ENCODE measurements at places on chromosomes 1 and 21.

DNA sequence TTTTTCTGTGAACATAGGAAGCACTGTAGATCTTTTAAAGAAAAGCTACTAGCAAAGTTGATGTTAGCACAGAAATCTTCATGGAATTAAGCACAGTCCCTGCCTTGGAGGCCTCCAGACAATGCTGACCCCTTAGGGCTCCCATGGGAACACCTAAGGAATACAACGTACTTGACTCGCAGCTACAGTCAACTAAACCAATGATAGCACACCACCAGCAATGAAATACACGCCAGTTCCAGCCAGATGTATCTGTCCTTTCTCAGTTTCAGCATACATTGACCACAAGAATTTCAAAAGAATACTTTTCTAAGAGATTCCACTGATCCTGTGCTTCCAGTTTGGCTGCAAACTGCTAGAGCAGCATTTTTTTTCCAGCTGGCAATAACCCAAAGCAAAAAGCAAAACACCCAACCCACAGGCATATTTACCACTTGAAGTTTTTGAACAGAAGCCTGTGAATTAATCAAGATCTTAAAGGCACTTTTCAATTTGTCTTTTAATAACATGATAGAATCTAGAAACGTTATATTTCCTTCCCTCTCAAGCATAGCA lies 42.8 kb upstream of the KRTAP11-1 start:
- DNase-seq: no peak

DNA sequence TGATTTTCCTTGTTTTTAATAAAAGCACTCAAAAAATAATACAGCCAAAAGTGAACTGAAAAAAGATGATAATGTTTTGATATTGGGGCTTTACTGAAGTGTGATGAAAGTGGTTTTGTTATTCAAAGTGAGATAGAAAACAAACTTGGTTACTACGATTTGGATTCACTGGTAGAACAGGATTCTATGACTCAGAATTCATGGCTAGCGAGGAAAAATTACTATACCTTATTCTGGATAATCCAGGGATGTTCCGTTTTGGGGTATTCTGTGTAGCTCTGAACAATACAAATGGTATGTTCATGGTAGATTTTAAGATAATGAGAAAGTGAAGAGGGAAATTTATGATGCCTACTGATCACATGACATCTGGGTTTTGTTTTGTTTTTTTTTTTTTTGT lies 117.7 kb downstream of the NRDC start:
- no peak for DNase-seq

DNA sequence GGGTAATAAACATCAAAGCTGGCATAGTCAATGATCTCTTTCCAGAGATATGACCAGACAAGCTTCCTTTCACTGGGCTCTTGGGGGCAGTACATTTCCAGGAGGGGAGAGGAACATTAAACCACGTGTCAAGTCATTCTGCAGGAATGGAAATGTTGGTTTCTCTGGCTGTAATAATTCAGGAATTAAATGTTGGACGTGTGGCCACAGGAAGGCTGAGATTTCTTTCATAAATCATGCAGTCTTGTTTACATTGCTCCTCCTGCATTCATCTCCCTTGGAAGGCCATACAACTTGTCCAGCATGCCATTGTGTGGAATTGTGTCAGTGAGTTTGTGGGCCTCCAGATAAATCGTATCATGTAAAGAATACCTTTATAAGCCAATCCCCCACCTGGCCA lies 259.2 kb downstream of the ADGRL2 start:
- DNase-seq: no peak

GRCh38 chr1:2928366-2929325 lies 92.6 kb upstream of the ACTRT2 start:
- DNase-seq: no peak

- DNase-seq: no peak
Observed at GRCh38 chr1:153670257-153670858, 435 bp downstream of the ILF2 start.

GRCh38 chr1:157363660-157364140 lies 188.6 kb downstream of the FCRL5 start:
- DNase-seq: no peak

DNA sequence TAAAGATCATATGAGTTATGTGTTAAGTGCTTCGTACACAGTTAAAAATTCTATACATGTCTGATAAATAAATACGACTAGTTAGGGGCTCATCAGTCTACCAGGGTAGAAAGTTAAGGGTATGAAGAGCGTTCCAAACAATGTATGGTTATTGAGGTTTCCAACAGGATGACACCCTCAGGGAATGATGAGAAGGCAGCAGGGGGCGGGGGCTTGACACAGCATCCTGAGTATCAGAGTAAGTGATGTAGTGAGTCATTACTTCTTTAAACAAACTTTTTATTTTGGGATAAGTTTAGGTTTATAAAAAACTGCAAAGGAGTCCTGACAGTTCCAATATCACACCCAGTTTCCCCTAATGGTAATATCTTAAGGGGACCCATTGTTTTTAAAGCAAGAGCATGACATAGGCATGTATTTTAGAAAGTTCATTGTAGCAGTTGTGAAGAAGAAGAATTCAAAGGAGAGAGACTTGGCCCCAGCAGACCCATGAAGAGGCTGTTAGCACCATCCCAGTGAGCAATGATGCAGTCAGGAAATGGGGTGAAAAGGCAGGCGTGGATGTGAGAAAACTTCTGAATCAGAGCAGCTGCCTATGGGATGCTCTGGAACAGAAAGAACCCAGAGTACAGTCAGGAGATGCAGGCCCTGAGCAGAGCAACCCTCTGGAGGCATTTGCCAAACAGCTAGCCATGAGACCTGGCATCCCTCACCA lies 15.0 kb upstream of the PSMB2 start:
- no peak for DNase-seq

- DNase-seq: no peak
Observed at GRCh38 chr1:31562707-31563360, 13.5 kb upstream of the TINAGL1 start.

GRCh38 chr1:184745110-184745509 lies 9.5 kb downstream of the EDEM3 start:
- no peak for DNase-seq

- DNase-seq: no peak
Observed at GRCh38 chr1:220786337-220787068, at the start of gene MTARC1. TSS of gene MTARC1 (plus strand) at chr1:220786913. CDS start at chr1:220786945, 32 bp downstream.

- no peak for DNase-seq
Observed at GRCh38 chr1:100130552-100131077, 2.1 kb downstream of the SASS6 start.

- DNase-seq: no peak
Observed at GRCh38 chr21:36705679-36706481, 7.0 kb downstream of the SIM2 start.

DNA sequence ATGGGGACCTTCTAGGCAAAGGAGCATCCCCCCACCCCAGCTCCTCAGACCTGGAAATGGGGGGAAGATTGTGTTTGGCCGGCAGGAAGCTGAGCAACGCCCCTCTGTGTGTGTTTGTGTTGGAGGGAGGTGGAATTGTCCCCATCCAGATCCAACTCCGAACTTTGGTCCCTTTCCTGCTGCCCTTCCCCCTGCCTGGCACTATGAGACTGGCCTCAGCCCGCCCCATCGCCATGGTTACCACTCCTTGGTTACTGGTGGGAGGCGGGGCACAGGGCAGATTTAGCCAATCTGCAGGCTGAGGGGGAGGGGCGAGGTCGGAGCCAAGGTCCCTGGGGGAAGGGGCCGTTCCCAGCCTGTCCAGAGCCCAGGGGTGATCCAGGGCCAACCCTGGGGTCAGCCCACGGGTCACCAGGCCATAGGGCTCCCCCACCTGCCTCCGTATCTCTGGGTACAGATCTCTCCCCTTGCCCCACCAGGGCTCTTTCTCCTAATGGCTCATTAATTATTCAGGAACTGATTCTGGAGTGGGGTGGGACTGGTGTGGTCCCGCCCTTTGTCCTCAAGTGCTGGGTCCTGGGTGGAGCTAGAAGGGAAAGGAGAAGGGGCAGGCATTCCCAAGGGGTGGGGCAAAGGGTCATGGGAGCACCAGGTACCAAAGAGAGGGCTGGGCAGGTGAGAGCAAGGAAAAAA lies 15.2 kb downstream of the PTPRF start:
- DNase-seq: no peak

DNA sequence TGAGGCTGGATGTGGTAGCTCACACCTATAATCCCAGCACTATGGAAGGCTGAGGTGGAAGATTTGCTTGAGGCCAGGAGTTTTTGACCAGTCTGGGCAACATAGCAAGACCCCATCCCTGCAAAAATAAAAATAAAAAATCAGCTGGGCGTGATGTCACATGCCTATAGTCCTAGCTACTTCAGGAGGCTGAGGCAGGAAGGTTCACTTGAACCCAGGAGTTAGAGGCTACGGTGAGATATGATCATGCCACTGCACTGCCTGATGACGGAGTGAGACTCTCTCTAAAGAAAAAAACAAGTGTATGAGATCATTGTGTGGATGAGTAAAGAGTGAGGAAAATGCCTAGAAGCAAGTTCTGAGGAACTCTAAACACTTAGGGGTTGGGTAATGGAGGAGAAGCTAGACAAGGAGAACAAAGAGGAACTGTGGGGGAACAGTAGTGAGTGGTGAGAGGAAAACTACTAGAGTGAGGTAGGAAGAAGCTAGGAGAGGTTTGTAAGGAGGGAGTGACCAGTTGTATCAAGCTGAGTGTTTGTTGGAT lies 17.0 kb downstream of the CLIC4 start:
- no peak for DNase-seq

DNA sequence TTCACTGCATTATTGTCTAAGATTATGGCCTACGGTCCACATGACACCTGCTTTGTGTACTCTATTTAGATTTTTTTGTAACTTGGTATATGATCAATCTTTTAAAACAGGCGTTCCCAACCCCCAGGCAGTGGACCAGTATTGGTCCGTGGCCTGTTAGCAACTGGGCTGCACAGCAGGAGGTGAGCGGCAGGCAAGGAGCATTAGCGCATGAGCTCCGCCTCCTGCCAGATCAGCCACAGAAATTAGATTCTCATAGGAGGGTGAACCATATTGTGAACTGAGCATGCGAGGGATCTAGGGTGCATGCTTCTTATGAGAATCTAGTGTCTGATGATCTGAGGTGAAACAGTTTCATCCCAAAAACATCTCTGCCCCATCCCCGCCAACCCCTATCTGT lies 228.4 kb upstream of the NR5A2 start:
- DNase-seq: no peak

GRCh38 chr1:15680561-15681348 lies 3.4 kb upstream of the PLEKHM2 start:
- DNase-seq: no peak

DNA sequence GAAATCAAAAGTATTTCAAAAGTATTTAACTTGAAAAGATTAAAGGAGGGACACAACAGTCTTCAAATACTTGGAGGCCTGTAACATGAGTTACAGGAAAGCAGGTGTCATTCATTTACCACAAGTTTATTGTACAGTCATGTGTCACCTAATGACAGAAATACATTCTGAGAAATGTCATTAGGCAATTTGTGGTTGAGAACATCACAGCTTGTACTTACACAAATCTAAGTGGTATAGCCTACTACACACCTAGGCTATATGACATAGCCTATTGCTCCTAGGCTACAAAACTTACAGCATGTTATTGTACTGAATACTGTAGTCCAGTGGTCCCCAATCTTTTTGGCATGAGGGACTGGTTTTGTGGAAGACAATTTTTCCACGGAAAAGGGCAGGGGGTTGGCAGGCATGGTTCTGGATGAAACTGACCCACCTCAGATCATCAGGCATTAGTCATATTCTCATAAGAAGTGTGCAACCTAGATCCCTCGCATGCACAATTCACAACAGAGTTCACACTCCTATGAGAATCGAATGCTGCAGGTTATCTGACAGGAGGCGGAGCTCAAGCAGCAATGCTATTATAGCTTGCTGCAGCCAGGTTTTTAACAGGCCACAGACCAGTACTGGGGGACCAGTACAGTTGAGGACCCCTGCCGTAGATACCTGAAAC lies 25.0 kb upstream of the PHTF1 start:
- DNase-seq: peak; percentile 82

DNA sequence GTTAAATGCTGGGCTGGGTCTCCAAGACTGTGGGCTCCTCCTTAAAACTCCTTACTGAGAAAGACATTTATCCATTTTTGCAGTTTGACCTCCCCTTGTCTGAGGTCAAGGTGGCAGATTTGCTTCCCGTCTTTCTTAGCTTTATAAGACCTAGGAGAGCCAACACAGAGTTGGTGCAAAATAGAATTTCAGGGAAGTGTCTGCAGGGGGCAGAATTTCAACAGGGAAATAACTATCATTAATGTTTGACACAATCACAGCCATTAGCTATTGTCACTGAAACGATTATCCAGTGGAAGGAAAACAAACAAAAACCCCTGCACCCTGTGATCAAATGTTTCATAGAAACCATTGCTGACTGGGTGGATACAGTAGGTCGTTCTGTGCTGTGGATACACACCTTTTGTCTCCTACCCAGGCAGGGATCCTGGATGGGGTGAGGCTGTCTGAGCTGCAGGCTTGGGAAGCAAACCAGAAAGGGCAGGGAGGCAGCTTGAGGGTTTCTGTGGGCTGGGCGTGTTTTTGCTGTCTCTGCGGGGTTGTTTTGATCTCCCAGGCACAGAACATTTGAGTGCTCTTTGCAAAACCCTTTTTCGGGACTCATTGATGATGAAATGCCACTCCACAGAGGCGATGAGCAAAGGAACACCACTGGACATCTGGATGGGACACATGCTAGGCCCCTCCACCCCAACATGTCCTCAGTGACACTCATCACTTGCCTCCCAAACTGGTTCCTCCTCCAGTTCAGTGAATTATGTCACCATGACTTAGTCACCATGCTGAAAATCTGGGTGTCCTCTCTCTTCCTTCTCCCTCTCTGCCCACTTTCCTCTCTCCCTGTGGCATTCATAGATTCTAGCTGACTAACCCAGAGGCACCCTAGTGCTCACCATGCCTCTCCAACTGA lies 94.2 kb upstream of the SERBP1 start:
- no peak for DNase-seq

- peak; percentile 50 for DNase-seq
Observed at GRCh38 chr1:87404296-87404695, 75.6 kb downstream of the LMO4 start.

Data from CD4-positive, alpha-beta T cell treated with Interleukin-2 at 100 ng/mL for 4 hours (primary cell).